Cardiac ventricle fibroblast (primary cell): ENCODE measurements at places on chromosomes 7 and 10. TPM values are rescaled to one million over a fixed set of nuclear protein-coding genes. Genes with fewer than 3 reads are reported as not detected.

Gene TRIL
- total RNA-seq, result 11.4 and 11.6 TPM in 2 replicates

Gene CRCP
- total RNA-seq, result 27.3 and 29.1 TPM in 2 replicates

Gene SPDYE1
- not detected in 2 replicates for total RNA-seq

Gene UNCX
- not detected in 2 replicates for total RNA-seq

Gene GPR146
- total RNA-seq, result 9.2 and 13.6 TPM in 2 replicates

Gene SPDYE16
- 0.75 TPM in 1 of 2 replicates, not detected in the other for total RNA-seq

Gene C10orf53
- not detected in 2 replicates for total RNA-seq

Gene NUPR2
- total RNA-seq, result not detected in 2 replicates

Gene PRLHR
- not detected in 2 replicates for total RNA-seq

Gene ZNF488
- total RNA-seq, result 0.06 TPM in 1 of 2 replicates, not detected in the other

Gene FEZF1
- total RNA-seq, result not detected in 2 replicates

Gene RASSF4
- 6.4 and 7.4 TPM in 2 replicates for total RNA-seq

Gene TAS2R4
- total RNA-seq, result 0.12 and 0.29 TPM in 2 replicates

Gene EPO
- not detected in 2 replicates for total RNA-seq

Gene GRB10
- 22.4 and 24.3 TPM in 2 replicates for total RNA-seq

Gene EGFR
- 40.8 and 46.0 TPM in 2 replicates for total RNA-seq

Gene VAX1
- total RNA-seq, result not detected in 2 replicates
